Amniotic epithelial cell (primary cell): ENCODE measurements at places on chromosomes 7 and 10.

- no peak for DNase-seq
Measured at GRCh38 chr7:157037635-157038034, 27.2 kb upstream of the MNX1 start.

GRCh38 chr7:47953822-47954221 lies 5.6 kb upstream of the PKD1L1 start:
- DNase-seq = no peak

- no peak for DNase-seq
Measured at GRCh38 chr7:22173685-22174573, 183.0 kb downstream of the RAPGEF5 start.

DNA sequence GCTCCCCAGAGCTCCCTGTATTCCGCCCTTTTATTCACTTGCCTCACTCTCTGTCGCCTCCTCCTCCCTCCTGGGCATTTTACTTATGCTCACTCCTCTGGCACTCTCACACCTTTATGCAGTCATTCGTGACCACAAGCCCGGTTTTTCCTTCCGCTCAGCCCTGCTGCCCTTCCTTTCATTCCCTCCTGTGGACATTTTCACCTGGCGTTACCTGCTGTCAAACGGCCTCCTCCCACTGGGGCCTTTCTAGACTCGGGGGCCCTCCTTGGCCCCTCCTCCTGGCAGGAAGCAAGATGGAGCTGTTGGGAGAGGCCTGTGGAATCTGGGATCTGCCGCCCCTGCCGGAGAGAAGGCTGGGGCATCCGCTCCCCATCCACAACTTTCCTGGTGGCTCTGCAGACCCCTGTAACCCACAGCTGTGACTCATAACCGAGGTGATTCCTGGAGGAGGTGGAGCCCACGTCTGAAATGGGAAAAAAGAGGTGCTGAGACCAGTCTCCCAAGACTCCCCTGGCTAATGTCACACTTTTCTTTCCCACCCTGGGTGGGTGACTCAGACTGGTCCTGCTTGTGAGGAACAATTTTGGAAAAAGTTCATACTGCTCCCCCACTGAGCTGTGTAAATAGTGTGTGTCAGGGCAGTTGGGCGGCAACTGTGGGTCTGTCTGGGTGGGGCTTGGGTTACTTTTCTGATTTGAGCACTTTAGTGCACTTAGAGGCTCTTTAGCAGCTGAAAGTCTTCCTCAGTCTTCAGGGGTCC lies 1.2 kb downstream of the VCL start:
- peak; percentile 67 for DNase-seq

DNA sequence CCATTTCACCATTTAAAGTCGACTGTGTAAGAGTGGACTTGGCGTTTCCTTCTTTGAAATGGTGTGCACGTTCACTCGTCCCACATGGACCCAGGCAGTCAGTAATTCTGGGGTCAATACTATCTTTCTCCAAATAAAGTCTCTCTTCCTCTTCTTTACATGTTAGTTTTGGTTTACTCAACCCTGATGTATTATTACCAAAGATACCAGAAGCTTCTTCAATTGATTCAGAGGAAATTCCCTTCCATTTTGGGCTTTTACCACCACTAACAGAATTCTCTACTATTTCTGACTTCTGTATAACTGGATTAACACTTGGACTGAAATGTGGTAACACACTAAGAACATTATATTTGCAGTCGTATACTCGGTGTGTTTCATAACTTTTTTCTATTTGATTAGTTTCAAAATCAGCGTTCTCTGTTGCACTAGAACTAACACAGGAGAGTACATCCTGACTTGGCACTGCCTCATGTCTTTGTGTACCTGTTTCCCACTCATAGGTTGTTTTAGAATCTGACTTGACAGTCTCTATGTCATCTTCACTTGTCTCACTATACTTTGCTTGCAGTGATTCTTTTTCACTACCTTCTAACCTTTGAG lies 60.8 kb downstream of the LARP4B start:
- DNase-seq = no peak

DNA sequence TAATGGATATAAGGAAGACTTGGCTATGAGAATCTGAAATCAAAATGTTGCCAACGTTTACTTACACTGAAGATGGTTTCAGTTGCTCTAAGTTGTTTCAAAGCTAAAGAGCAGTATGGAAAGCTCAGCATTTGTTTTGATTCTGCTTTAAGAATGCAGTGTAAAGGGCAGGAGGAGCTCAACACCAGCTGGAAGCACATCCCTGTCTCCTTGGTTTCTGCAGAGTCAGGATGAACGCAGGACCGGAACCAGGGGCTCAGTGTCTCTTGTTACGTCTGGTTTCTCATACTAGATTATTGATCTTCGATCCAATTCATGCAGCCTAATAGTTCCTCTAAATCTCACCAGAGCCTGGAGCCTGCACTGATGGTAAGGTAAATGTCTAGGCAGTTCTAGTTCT lies 24.1 kb downstream of the ZRANB1 start:
- no peak for DNase-seq

DNA sequence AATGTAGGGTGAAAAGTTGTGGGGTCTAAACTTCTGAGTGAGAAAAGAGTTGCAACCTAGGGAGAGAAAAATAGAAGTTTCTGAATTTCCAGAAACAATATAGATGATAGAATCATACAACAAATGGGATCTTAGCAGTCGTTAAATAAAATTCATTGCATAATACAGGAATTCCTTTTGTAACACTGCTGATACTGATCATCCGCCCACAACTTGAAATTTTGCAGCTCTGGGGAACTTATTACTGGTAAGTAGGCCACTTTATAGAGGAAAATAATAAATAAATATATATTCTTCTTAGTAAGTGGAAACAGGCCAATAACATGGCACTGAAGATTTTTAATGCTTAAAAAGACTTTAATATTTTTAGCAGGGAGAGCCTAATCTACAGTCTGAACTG lies 81.9 kb upstream of the SMIM30 start:
- DNase-seq = no peak

- no peak for DNase-seq
Measured at GRCh38 chr10:6956562-6956961, 376.5 kb upstream of the PRKCQ start.

GRCh38 chr7:140417456-140418155 lies 13.7 kb downstream of the RAB19 start:
- no peak for DNase-seq

DNA sequence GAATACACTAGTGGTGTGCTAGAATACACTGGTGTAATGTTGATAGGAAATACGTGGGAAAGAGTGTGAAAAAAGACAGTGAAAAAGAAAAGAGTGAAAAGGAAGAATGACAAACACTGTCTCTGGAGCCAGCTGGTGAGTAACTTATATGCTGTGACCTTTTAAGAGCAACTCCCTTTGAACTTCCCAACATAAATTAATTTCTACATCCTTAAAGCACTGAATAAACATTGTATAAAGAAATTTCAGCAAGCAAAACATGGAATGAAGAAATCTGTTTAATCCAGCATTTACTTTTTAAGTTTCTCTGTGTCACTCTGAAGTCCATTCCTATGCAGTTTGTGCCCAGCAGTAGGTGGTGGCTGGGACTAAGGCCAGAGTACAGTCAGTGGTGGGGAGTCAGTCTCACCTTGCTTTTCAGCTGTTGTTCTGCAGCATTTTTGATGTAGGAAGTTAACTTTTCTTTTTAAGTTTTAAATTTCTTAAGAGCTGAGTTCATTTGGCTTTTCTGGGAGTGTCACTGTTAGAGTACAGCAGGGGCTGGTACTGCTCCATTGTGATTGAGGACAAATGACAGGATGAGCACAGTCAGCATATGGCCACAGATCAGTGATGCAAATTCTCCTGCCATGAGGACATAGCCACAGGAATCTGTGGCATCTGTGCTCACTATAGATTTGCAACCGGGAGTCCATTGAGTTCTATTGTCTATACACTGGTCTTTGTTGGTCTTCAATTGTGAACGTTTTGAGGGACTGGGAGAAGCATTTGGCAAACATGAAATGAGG lies 321.8 kb downstream of the ZNF248 start:
- no peak for DNase-seq

DNA sequence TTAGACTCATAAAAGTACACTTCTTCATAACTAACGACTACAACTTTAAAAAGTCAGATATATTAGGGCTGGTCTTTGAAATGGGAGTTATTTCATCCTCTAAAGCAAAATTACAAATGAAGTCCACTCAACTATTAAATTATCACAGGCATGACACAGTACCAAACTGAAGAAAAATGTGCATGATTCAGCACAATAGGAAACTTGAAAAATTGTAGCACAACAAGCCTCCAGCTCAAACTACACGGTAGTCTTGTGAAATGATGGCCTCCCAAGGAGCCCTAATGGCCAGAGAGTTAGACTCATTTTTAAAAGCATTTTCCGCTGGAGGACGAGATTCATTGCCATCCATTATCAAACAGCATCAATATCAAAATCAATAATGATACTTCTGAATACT lies 76.4 kb downstream of the MAGI2 start:
- peak; percentile 93 for DNase-seq
